Naive thymus-derived CD4-positive, alpha-beta T cell (primary cell): ENCODE measurements at places on chromosomes 13 and 19. TPM values are rescaled to one million over a fixed set of nuclear protein-coding genes. Genes with fewer than 3 reads are reported as not detected.

GRCh38 chr13:70080012-70080411 lies 27.6 kb upstream of the ATXN8OS start:
- H3K27ac ChIP-seq: no peak overlapping the region
- no peak for DNase-seq
- H3K36me3 ChIP-seq: no peaks in the 10 kb centered on the region
- H3K4me3 ChIP-seq: no peak overlapping the region
- no peaks in the 10 kb centered on the region for H3K27me3 ChIP-seq

DNA sequence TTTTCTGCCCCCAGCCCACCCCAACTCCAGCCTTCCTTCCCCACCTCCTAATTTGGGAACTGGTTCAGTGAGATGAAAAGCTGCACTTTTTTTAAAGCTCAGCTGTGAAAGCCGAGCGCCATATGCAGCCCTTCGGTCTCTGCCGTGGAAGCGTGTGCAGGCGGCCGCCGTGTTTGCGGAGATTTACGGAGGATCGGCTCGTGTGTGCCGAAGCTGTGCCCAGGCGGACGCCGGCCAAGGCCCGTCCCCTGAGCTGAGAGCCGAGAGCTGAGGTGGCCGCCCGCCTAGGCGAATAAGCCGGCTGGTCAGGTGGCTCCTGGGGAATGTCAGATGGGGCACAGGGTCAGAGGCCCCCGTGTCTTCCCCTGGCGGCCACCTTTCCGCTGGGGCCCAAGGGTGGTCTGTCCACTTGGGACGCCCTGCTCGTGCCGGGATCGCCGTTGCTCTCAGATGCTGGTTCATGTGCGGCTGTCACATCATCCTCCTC lies 78.7 kb downstream of the ZNF536 start:
- no peaks in the 10 kb centered on the region for H3K4me1 ChIP-seq
- no peaks in the 10 kb centered on the region for H3K27me3 ChIP-seq
- H3K4me3 ChIP-seq: no peak overlapping the region
- no peaks in the 10 kb centered on the region for H3K36me3 ChIP-seq

GRCh38 chr13:56351041-56351440 lies 789.7 kb upstream of the PRR20A start:
- H3K27me3 ChIP-seq: no peaks in the 10 kb centered on the region
- no peak for DNase-seq
- no peak overlapping the region for H3K4me3 ChIP-seq
- H3K36me3 ChIP-seq: no peaks in the 10 kb centered on the region
- no peak overlapping the region for H3K27ac ChIP-seq

- H3K36me3 ChIP-seq: no peaks in the 10 kb centered on the region
- no peak overlapping the region for H3K27ac ChIP-seq
- no peak overlapping the region for H3K4me3 ChIP-seq
- H3K4me1 ChIP-seq: no peaks in the 10 kb centered on the region
Observed at GRCh38 chr13:66778461-66778860, 451.7 kb downstream of the PCDH9 start.

- no peak overlapping the region for H3K27ac ChIP-seq
- no peaks in the 10 kb centered on the region for H3K27me3 ChIP-seq
- DNase-seq: no peak
- H3K36me3 ChIP-seq: no peaks in the 10 kb centered on the region
- peaks cover 8% of the 10 kb centered on the region for H3K4me1 ChIP-seq
Observed at GRCh38 chr19:49456326-49456725, 3.3 kb downstream of the ALDH16A1 start.

GRCh38 chr13:29801737-29802305 lies 48.6 kb downstream of the UBL3 start:
- no peak for DNase-seq
- no peak overlapping the region for H3K27ac ChIP-seq
- no peaks in the 10 kb centered on the region for H3K36me3 ChIP-seq
- no peaks in the 10 kb centered on the region for H3K27me3 ChIP-seq
- no peak overlapping the region for H3K4me3 ChIP-seq

- no peaks in the 10 kb centered on the region for H3K27me3 ChIP-seq
- H3K27ac ChIP-seq: no peak overlapping the region
- DNase-seq: no peak
- no peaks in the 10 kb centered on the region for H3K4me1 ChIP-seq
- no peaks in the 10 kb centered on the region for H3K36me3 ChIP-seq
Observed at GRCh38 chr13:103203735-103204330, 137.6 kb upstream of the SLC10A2 start.

GRCh38 chr19:4969292-4969771 lies 419 bp downstream of the KDM4B start:
- H3K27me3 ChIP-seq: no peaks in the 10 kb centered on the region
- DNase-seq: no peak
- H3K4me1 ChIP-seq: peaks cover 26% of the 10 kb centered on the region
- H3K36me3 ChIP-seq: no peaks in the 10 kb centered on the region
- peak overlapping the region; percentile 64 for H3K4me3 ChIP-seq
- H3K27ac ChIP-seq: peak overlapping the region; percentile 67

- H3K27me3 ChIP-seq: no peaks in the 10 kb centered on the region
- no peak for DNase-seq
- no peak overlapping the region for H3K4me3 ChIP-seq
- no peaks in the 10 kb centered on the region for H3K4me1 ChIP-seq
Observed at GRCh38 chr13:98961503-98962105, 16.3 kb downstream of the DOCK9 start.

DNA sequence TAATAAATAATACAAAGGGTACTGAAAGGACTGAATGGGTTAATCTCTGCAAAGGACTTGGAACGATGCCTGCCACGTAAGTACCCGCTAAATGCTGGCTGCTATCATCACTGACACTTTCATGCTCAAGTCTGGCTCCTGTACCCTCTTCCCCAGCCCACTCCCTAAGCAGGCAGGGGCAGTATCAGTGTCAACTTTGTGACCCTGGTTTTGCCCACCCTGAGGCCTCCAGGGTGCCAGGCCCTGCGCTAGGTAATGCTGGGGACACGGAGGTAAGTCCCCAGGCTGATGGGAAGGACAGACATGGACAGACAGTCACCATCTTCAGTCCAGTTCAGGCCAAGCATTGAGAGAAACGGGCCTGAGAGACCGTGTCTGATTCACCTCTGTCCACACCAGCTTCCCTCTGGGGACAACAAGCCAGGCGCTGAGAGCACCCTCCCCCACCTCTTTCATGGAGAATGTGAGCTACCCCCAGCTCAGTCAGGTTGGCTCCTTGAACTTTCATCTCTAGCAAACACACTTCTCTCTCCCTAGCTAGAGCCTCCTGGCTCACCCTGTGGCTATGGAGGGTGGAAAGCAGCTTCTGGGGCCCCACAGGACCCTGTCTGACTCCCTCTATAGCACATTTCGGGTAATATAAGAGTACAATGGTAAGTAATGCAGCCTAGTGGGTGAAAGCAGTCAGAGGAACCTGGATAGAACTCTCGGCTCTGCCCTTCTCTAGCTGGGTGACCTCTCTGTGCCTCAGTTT lies 800 bp downstream of the ETFB start:
- H3K27ac ChIP-seq: peak overlapping the region; percentile 81
- H3K4me3 ChIP-seq: peak overlapping the region; percentile 96
- no peaks in the 10 kb centered on the region for H3K27me3 ChIP-seq
- no peaks in the 10 kb centered on the region for H3K36me3 ChIP-seq
- DNase-seq: peak; percentile 22
- peaks cover 18% of the 10 kb centered on the region for H3K4me1 ChIP-seq

- no peaks in the 10 kb centered on the region for H3K36me3 ChIP-seq
- no peak overlapping the region for H3K4me3 ChIP-seq
- DNase-seq: no peak
- H3K27me3 ChIP-seq: no peaks in the 10 kb centered on the region
- peak overlapping the region; percentile 72 for H3K27ac ChIP-seq
- H3K4me1 ChIP-seq: peaks cover 77% of the 10 kb centered on the region
Observed at GRCh38 chr13:114118511-114119123, 13.8 kb downstream of the RASA3 start.

DNA sequence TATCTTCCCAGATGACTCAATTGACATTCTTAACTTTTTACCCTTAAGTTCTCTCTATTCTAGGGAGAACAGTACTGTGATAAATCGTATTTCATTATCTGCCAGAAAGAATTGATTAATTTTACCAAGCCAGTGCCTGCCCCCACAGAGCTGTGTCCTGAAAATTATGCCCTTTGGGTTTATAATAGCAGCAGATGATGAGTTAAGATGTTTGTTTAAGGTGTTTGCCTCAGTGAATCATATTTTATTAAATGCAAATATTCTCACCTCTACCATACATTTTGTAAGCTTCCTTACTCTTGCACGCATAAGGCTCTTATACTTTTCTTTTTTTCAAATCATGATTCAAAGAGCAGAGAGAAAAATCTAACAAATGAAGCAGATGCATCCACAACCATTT lies 318.6 kb downstream of the DCT start:
- H3K36me3 ChIP-seq: no peaks in the 10 kb centered on the region
- no peak overlapping the region for H3K4me3 ChIP-seq
- no peaks in the 10 kb centered on the region for H3K4me1 ChIP-seq
- no peaks in the 10 kb centered on the region for H3K27me3 ChIP-seq
- no peak for DNase-seq

ZIC5 gene
- not detected for polyA plus RNA-seq

CAPNS1 gene
- polyA plus RNA-seq: 72.6 TPM

ZFP14 gene
- 6.5 TPM for polyA plus RNA-seq

PRR12 gene
- 0.74 TPM for polyA plus RNA-seq

RNF225 gene
- not detected for polyA plus RNA-seq

C19orf18 gene
- polyA plus RNA-seq: not detected

ZFP82 gene
- polyA plus RNA-seq: 8.2 TPM

ZNF100 gene
- polyA plus RNA-seq: 19.2 TPM

PSG7 gene
- polyA plus RNA-seq: not detected
